ENCODE measurements at places on chromosomes 4 and X.

- DNase-seq: no peak
These were observed 117.7 kb upstream of the NEIL3 start for GRCh38 chr4:177191991-177192390.

GRCh38 chr4:181611946-181612600 lies 631.1 kb upstream of the TENM3 start:
- DNase-seq: no peak

DNA sequence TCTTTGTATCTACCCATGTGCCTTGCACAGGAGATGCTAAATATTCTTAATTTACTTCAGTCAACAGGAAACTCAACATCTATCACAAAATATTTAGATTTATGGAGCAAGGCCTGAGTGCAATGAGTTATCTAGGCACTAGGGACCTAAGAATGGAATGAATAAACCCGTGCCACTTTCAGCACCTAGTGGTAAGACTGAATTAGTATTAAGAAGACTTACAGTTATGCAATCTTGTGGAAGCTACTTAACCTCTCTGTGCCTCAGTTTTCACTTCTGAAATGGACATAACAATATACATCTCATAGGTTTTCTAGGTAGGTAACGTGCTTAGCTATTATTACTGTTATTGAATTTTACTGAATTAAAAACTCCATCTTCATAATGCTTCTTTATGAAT lies 144.6 kb upstream of the MAP3K15 start:
- no peak for DNase-seq

DNA sequence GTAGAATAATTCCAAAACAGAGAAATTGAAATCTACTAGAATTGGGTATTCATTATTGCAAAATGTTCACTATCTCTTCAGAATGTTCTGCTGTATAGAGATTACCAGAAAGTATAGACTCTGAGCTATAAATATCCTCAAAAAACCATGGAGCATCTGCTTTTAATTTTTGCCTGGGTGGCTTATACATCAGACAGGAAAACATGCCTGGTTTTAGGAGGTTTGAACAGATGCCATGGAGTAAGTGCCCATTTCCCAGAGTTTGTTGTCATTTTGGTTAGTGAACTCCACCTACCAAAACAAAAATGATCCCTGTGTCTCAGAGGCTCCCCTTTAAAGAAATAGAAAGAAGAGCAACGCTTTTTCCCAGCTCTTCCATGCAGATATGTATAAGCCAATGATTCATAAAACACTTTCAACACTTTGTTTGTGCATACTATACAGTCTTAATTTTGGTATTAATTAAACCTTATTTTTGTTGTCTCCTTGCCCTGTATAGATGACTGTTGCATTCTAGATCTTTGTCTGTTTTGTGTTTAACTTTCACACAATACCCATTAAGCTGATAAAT lies 68.7 kb downstream of the MEPE start:
- no peak for DNase-seq

DNA sequence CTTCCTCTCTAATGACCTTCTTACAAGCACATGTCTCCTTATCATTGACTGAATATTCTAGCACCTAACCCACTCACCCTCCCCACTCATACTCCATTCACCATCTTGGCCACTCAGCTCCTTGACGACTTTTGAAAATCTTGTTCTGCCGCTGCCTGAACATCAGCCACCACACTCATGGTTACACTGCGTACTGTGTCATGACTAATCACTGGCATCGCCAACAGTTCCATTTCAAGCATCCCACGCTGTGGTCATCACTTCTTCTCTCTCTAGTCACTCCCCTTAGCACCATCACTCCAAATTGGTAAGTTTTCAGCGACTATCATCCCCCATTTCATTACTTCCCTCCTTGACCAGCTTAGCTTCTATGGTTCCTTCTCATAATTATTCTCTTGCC lies 352.8 kb downstream of the MAPK10 start:
- DNase-seq: no peak

Measured in NCI-H526 (cell line).